ENCODE measurements at places on chromosomes 5 and 9.
A peak's percentile ranks its signal among the peaks of the same experiment; 100 is the strongest.

GRCh38 chr5:36392186-36392585 is 90.5 kb upstream of the RANBP3L start:
- DNase-seq, result no peak

DNA sequence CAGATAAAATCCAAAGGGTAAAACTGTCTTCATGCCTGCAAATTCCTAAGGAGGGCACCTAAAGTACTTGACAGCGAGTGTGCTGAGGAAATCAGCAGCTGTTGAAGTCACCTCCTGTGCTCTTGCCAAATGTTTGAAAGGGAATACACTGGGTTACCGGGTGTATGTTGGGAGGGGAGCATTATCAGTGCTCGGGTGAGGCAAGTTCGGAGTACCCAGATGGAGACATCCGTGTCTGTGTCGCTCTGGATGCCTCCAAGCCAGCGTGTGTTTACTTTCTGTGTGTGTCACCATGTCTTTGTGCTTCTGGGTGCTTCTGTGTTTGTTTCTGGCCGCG is 727 bp upstream of the ADRB2 start:
- DNase-seq, result peak; percentile 36

DNA sequence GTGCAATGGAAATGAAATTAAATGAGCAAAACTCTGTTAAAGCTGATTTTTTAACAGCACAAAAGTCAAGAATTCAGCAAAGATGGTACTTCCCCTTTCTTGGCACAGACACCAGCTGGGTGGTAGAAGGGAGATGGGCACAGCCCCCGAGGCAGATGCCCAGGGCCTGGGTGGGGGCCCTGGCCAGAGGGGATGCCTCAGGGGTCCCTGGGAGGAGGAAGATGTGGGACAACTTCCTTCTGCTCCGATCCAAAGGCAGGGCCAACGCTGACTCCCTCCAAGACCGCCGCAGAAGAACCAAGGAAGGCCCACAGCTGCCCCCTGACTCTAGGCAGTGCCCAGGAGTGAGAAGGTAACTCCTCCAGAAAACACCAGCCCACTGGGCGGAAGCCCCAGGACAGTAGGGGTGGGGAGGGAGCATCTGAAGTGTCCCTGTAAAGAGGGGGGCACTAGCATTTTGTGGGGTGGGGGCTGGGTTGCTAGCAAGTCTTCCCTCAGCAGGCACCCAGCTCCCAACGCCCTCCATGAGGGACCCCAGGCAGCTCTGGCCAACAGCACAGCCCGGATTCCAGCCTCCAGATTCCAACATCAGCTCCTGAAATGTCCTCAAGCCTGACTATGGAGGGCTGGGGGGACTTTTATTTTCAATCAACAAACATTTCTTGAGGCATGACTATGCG is 4.9 kb downstream of the NACC2 start:
- DNase-seq, result no peak

- DNase-seq, result peak; percentile 85
Measured at GRCh38 chr9:83066771-83067170, 3.8 kb upstream of the RASEF start.

GRCh38 chr9:36306471-36307306 is 48.4 kb upstream of the GNE start:
- DNase-seq, result no peak

- no peak for DNase-seq
Measured at GRCh38 chr5:179226696-179227095, 118.6 kb downstream of the ADAMTS2 start.

- DNase-seq, result no peak
Measured at GRCh38 chr5:37396352-37396751, 17.2 kb downstream of the WDR70 start.

GRCh38 chr5:95824747-95825146 is 2.2 kb upstream of the GLRX start:
- no peak for DNase-seq

- DNase-seq, result no peak
Measured at GRCh38 chr5:123014689-123015088, 21.8 kb downstream of the PPIC start.

DNA sequence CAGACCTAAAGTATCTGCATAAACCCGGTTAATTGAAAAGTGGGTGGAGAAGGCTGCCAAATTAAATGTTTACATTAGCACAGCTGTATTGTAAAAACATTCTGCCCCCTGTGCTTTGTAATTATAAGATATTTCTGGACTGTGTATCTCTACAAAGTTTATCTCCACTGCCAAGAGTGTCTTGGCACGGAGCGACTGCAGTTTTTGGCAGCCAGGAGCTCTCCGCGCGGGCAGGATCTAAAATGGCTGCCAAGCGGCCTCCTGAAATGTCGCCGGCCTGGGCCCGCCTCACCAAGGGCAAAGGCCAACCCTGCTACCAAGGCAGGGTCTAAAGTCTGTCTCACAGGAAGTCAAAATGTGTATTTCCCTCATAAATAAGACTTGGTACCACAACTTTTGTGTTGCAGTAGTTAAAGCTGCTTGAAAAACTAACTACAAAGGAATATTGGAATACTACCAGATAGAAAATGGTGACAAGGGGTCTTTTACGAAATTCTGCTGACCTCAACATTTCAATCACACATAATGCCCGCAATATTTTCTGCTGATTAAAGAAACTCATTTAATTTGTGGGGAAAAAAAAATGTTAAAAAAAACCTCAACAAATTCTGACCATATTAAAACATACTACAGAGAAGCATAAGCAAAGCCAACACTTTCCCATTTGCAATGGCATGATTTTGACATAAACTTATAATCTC is 110.4 kb downstream of the NFIB start:
- DNase-seq, result no peak

GRCh38 chr5:153676821-153677220 is 186.4 kb downstream of the GRIA1 start:
- DNase-seq, result no peak

DNA sequence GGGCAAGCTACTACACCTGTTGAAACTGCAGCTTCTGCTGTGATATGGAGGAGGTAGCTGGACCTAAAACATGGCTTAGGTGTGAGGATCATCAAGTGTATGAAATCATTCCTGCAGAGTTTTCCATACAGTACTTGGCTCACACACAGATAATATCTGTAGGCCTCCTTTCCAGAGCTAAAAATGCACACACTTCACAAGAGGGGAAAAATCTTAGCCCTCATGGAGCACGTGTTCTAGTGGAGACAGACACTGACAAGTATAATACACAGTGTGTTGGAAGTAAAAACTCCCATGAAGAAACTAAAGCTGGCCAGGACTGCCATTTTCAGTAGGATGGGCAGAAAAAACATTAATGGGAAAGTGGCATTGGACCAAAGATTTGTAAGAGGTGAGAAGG is 216.7 kb downstream of the CTNND2 start:
- no peak for DNase-seq

DNA sequence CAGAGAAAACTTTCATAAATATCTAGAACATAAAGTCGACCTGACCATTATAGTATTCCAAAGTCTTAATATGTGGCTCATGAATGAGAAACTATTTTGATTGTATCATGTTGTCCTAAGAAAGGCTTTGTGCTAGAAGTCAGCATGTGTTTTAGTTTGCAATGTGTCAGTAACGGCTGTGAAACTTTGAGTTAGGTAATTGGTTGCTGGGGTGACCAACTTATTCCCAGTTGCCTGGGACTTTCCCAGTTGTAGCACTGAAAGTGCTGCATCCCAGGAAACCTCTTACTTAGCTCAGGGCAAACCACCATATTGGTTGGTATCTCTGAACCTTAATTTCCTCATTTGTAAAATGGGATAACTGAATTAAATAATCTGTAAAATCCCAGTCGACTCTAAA is 114.6 kb upstream of the SLC12A2 start:
- peak; percentile 60 for DNase-seq

DNA sequence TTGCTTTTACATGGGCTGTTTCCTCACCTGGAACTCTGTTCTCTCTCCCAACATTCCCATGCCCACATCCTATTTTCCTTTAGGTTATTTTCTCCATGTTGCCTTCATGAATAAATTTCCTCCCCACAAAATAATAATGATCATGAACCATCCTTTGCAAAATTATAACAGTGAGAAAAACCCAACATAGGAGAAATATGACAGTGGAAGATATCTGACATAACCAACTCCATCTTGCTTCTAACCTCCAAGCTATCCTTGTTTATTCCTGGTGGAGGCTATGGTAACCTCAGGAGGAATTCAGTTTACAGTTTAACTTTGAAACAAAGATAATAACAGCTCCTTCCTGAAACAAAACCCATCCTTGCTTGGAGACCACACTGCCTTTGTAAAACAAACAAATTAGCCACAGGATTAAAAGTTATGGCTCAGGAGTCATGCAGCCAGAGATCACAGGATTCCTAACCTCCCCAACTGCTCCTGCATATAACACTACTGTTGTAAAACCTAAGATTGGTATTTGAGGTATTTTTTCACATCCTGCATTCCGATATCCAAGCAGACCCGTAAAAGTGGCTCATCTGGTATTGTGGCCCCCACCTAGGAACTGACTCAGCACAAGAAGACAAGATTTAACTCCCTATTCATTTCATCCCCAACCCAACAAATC is 212.4 kb downstream of the TRIM32 start:
- DNase-seq, result peak; percentile 2

- no peak for DNase-seq
Measured at GRCh38 chr9:4192450-4192849, 107.4 kb downstream of the GLIS3 start.

- DNase-seq, result no peak
Measured at GRCh38 chr5:163172540-163173338, 264.7 kb upstream of the CCNG1 start.
